Renal cortical epithelial cell (primary cell): ENCODE measurements at places on chromosomes 12 and 14.

- DNase-seq, result no peak
Observed at GRCh38 chr14:21825149-21825743, 151.6 kb upstream of the OR4E1 start.

GRCh38 chr12:40688085-40688725 is 4.0 kb upstream of the CNTN1 start:
- no peak for DNase-seq

GRCh38 chr12:58306266-58307000 is 365.1 kb downstream of the ATP23 start:
- DNase-seq, result no peak

DNA sequence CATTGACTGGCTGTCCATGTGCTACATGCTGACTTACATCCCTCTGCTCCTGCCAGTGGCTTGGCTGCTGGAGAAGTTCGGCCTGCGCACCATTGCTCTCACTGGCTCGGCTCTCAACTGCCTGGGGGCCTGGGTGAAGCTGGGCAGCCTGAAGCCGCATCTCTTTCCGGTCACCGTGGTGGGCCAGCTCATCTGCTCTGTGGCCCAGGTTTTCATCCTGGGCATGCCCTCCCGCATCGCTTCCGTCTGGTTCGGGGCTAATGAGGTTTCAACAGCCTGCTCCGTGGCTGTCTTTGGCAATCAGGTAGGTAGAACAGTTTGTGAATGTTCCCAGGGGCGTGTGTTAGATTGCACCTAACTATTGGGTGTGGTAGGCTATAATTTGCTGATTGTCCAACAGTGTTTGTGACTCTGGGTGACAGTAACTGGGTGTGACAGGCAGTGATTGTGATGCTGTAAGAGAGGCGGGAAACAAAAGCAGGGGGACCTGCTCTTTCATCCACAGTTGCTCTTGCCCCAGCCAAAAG is 981 bp downstream of the FLVCR2 start:
- DNase-seq, result no peak

GRCh38 chr12:6833189-6833890 is 5.1 kb downstream of the P3H3 start:
- DNase-seq, result no peak

DNA sequence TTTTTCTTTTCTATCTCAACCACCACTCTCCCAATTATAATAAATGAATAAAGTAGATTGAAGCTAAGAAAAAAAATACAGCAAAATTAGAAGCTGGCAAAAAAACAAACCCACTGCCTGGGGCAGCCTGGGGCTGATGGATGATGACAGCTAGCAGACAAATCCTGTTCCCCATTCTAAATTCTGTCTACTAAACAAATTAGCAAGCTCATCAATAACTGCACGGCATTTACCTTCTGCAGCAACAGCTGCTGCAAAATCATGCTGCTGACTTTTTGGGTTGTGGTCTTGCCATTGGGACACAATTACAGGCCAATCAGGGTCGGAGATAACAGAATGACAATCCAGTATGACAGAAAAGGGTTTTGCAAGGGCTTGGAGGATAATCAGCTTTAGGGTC is 443.6 kb upstream of the SOX5 start:
- no peak for DNase-seq

DNA sequence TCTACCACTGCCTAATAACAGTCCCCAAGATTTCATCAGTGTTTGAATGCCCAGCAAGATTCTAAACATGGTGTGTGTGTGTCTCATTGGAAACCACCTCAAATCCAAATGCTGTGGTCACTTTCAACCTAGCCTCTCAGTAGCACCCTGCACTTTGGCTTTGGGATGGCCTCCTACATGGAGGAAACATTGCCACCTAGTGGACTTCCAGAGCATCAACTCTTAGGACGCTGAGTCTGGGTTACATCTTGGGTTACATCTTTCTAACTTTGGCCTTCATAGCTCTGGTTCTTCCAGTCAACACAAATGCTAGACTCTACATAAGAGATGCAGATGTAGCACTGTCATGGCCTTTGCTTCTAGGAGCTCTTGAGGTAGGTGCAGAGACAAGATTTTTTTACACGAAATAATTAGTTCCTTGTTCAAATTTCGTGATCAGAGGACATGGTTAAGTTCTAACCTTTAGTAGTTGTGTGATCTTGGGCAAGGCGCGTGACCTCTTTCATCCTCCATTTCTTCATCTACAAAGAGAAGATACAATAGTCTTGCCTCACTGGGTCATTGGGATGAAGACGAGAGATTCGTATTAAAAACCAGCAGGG is 113.5 kb upstream of the VASH1 start:
- DNase-seq, result peak; percentile 44

- no peak for DNase-seq
Observed at GRCh38 chr12:59357811-59358210, 238.0 kb upstream of the SLC16A7 start.

GRCh38 chr12:120902846-120903411 is 1.2 kb downstream of the SPPL3 start:
- no peak for DNase-seq

DNA sequence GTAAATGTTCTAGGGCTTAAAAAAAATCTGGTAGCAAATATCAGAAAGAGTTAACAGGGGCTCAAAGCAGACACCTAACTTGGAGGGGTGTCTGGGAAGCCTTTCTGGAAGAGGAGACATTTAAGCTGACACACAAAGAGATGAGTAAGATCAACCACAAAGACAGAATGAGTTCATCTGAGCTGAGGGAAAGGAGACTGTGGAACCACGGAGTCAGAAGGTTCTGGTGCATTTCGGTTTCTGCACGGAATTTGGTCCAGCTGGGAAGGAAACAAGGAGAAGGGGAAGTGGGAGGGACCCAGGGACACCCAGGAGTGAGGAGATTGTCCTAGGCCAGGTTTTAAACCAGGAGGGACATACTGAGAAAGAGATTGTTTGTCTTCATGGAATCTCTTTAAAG is 161.1 kb downstream of the PHETA1 start:
- no peak for DNase-seq

DNA sequence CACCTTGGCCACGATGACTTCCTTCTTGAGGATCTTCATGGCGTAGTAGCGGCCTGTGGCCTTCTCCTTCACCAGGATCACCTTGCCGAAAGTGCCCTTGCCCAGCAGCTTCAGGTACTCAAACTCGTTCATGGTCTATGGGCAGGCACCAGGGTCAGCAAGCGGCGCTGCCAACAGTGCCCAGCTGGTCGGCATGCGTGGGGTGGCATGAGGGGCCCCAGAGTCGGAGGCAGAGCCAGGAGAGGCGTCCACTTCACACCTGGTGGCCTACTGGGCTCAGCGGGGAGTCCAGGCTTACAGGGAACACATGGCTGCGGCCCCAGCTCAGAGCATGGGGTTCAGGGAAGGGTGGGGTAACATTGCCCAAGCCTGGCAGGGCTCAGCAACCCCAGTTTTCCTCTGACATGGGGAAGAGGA is 20.5 kb downstream of the AKT1 start:
- no peak for DNase-seq

- peak; percentile 88 for DNase-seq
Observed at GRCh38 chr12:6229224-6230218, 29.3 kb downstream of the CD9 start.

DNA sequence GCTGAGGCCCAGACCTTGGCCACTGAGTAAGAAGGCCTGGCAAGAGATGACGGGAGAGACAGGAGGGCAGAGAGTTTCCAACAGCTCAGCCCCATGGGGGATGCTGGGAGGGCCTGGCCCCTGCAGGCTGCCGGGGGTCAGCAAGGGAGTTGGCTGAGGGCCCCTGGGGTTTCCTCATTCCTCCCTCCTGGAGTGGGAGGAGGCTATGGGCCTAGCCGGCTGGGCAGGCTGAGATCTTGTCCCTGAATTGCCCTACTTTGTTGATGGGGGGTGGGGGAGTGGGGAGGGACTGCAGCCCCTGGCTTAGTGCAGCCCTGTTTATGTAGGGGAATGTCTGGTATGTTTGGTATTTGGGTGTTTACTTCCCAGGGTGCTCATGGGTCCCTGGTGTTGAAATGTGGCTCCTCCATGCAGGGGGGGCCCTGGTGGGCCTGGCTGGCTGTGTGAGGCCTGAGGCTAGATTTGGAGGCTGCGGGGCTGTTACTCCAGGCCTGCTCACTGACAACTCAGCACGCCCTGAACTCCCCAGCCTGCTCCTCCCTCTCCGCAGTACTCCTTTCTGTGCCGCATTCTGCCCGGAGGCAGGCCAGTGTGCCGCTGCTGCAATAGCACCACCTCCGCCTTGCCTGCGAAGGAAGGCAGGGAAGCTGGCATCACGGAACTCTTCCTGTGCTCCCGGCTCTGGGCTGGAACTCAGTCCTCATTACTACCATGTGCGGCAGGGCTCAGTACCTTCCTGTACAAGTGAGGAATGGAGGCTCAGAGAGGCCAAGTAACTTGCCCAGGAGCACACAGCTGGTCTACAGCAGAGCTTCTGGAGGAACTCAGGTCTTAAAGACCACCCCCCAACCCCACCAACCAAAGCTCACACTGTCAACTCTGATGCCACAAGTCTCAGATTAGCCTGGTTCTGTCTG is 25.3 kb downstream of the JDP2 start:
- DNase-seq, result peak; percentile 93

- no peak for DNase-seq
Observed at GRCh38 chr12:77601069-77601468, 229.6 kb upstream of the NAV3 start.

DNA sequence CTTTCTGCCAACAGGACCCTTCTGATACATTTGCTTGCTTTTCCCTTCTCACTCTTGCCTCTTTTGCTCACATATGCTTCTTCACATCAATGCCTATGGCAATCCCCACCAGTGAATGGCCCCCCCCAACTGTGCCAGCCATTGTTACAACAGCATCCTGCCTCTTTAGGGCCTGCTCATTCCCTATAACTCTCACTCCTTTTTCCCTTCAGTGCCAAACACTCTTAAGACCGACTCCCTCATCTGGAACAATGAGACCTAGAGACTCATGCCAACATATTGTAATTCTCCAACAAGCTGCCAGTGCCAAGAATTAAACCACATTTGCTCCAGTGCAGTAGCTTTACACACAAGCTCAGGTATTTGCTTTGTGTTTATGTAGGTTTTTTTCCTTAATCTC is 189.0 kb downstream of the SOX5 start:
- DNase-seq, result peak; percentile 92

GRCh38 chr12:94795520-94795919 is 145.2 kb upstream of the TMCC3 start:
- DNase-seq, result peak; percentile 88

- DNase-seq, result no peak
Observed at GRCh38 chr12:83036847-83037246, 350.1 kb downstream of the TMTC2 start.

DNA sequence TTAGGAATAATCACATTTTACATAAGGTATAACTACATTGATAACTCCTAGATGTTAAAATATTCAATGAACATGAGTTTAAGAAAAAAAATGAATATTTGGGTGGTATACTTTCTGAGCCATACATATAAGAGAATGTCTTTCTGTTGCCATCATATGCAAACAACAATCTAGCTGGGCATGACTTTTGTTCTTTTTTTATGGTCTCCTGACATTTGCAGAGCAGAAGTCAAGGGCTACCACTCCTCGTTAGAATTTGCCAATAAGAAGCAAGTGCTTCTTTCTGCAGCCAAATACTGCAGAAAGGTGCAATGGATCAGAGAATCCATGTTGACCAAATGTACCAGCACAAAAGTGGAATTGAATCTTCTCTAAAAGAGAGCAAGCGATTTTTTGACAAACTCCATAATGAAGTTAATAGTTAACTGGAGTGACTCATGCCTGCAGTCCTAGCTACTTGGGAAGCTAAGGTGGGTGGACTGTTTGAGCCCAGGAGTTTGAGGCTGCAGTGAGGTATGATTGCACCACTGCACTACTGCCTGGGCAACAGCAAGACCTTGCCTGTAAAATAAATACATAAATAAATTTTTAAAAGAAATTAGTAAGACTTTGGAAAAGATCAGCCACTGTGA is 25.5 kb upstream of the CCDC91 start:
- DNase-seq, result peak; percentile 93

DNA sequence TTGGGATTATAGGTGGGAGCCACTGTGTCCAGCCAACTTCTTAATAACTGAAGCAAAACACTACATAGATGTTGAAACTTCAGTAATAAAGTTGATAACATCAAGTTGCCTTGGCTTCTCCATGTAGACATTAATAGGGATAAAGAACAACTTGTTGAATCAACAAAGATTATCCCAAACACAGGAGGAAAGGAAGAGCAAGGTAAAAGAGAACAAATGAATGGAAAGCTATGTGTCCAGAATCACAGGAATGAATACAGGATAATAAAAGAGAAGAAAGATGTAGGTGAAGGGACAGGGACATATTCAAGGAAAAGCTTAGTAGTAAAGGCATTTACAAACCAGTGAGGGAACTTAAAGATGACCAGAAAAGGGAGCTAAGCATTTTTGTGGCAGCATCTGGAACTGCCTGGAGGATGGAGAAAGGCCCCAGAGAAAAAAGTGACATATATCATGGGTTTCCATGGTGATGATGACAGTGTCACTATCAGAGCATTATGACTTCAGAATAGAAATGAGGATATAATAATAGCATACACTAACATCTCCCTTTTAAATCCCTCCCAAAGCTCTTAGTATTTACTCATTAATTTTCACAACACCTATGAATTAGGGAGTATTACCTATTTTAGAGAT is 24.0 kb upstream of the MDM1 start:
- DNase-seq, result no peak

- no peak for DNase-seq
Observed at GRCh38 chr14:39967885-39968284, 535.7 kb upstream of the FBXO33 start.

- DNase-seq, result peak; percentile 90
Observed at GRCh38 chr12:5716201-5716600, 228.9 kb downstream of the ANO2 start.

GRCh38 chr12:21852251-21852650 is 77.7 kb upstream of the KCNJ8 start:
- no peak for DNase-seq

DNA sequence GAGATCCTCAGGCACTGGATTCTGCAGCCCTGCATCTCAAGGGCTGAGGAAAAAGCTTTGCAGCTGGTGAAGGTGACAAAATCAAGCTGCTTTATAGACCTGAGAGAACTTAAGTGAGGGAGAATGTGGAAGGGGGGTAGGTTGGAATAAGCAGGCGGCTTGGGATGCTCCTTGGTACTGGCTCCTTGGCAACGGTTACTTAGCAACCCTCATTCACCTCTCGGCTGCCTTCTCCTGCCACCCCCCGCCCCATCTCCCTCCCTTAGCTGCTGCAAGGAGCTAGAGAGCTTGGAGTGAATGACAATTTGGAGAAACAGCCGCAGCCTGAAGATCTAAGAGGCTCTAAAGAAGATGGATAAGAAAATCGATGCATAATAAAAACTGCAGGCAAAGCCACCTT is 44.1 kb upstream of the CISTR start:
- DNase-seq, result no peak

DNA sequence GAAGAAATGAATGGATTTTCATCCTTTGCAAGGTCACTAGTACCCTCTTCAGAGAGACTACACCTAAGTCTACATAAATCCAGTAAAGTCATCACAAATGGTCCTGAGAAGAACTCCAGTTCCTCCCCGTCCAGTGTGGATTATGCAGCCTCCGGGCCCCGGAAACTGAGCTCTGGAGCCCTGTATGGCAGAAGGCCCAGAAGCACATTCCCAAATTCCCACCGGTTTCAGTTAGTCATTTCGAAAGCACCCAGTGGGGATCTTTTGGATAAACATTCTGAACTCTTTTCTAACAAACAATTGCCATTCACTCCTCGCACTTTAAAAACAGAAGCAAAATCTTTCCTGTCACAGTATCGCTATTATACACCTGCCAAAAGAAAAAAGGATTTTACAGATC is 40.8 kb downstream of the SPATA7 start:
- no peak for DNase-seq

- DNase-seq, result peak; percentile 52
Observed at GRCh38 chr14:51581017-51581881, 70.5 kb upstream of the FRMD6 start.

- DNase-seq, result peak; percentile 80
Observed at GRCh38 chr12:70576341-70577282, 60.6 kb downstream of the PTPRB start.

- no peak for DNase-seq
Observed at GRCh38 chr12:61536525-61536924, 723.7 kb upstream of the USP15 start.
